Muscle of arm (tissue), 14 donors: ENCODE measurements at places on chromosomes 1 and 21.

- peak; percentile 29 for DNase-seq
Observed at GRCh38 chr1:205920159-205920558, 23.1 kb downstream of the SLC26A9 start.

- no peak for DNase-seq
Observed at GRCh38 chr1:243253211-243253925, 1.7 kb downstream of the CEP170 start.

DNA sequence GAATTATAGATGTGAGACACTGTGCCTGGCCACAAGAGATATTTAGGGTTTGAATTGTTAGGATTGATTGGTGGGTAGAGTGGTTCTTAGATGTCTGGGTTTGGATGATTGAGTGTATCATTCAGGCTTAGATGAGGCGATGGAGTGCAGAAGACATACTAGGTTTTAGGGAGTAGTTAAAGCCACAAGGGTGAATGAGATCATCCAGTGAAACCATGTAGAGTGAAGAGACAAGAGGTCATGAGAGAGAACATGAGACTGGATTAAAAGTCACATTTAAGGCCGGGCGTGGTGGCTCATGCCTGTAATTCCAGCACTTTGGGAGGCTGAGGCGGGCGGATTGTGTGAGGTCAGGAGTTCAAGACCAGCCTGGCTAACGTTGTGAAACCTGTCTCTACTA, 37.2 kb downstream of the ZFYVE9 start:
- no peak for DNase-seq

GRCh38 chr21:42303443-42303842, 11.8 kb downstream of the TFF3 start:
- DNase-seq: no peak

DNA sequence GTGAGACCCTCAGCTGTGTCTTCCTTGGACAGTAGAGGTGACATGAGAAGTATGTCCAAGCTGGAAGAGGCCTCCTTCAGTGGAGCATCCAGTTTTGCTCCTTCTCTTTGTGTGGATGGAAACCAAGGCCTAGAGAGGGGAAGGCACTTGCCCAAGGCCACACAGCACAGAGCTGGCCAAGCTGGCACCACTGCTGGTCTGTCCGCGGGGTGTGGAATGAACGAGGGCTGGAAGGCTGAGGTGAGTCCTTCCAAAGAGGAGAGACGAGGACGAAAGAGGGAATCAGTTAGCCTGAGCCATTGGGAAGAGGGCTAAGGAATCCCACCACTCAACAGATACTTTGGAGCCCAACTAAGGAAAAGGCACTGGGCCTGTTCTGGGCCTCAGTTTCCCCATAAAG, 27.8 kb upstream of the SELENON start:
- DNase-seq: no peak

DNA sequence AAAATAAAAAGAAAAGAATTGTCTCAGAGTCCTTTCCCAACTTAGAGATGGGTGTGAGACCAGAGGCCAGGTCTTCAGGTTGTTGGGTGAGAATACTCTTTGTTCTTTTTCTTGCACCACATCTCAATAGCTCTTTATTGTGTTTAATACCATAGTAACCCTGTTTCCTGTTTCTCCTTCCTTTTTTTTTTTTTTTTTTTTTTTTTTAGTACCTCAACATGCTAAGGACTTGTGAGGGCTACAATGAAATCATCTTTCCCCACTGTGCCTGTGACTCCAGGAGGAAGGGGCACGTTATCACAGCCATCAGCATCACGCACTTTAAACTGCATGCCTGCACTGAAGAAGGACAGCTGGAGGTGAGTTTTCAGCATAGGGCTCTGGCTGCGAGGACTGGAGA, 24.4 kb downstream of the CELF3 start:
- DNase-seq: no peak

DNA sequence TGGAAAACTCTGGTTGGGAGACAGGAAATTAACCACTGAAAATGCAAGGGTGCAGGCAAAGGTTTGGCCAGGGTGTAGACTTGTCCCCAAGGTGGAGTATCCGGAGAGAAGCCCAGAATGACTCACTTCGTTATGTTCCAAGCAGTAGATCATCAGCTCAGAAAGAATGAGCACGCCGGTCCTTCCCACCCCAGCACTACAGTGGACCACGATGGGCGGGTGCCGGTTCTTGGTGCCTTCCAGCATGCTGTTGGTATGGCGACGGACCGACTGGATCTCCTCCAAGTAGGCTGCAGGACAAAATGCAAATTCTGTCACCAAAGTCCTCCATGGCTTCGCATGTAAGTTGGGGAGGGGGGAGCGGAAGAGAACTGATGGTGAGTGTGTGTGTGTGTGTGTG, 83.4 kb downstream of the SMYD2 start:
- peak; percentile 55 for DNase-seq

DNA sequence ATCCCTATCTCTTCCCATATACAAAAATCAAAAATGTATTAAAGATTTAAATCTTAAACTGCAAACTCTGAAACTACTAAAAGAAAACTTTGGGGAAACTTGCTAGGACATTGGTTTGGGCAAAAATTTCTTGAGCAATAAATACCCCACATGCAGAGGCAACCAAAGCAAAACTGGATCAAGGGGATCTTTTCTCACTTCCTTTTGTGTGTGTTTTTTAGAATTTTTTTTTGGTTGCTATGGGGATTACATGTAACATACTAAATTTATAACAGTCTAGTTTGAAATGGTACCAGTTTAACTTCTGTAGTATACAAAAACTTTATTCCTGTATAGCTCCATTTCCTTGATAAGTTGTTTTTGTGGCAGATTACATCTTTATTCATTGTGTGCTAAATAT, 16.8 kb downstream of the MAST2 start:
- DNase-seq: no peak

- DNase-seq: no peak
Observed at GRCh38 chr21:35401476-35401875, 352.4 kb upstream of the RUNX1 start.

GRCh38 chr1:245291351-245291750, 136.6 kb downstream of the KIF26B start:
- DNase-seq: no peak

GRCh38 chr1:178540646-178541045, 27.7 kb downstream of the TEX35 start:
- DNase-seq: no peak

DNA sequence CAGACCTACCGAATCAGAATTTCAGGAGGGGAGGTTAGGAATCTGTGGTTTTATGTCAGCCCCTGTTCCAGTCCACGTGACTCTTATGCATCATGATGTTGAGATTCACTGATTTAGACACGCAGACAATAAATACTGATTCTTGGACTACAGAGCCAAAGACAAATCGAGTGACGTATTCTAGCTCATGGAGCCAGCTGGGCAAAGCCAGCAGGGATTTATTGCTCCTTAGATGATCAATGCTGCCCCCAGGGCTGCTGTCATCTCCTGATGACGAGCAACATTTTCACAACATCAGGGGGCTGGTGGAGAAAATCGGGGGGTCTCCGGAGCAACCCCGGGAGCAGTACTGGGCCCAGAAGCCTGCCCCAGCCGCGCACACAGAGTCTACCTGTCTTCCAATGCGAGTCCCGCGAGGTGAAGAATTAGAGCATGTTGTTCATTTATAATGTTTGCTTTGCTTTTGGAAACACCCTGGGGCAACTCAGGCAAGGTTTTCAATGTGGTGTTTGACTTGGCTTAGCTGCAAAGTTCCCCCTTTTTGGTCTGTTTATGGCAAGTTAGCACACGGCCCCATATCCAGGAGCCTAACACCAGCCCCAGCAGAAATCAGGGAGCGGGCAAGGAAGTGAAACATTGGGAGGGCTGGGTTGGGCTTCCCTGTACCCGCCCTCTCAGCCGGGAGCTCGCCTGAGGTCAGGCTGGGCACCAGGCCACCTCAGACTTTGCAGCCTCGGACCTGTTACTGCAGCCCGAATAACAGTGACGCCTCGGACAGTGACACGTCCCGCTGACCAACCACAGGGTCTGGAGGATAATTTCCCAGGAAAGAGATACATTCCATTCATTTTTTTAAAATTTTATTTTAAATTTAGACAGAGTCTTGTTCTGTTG, 19.9 kb upstream of the CLDN14 start:
- DNase-seq: no peak

DNA sequence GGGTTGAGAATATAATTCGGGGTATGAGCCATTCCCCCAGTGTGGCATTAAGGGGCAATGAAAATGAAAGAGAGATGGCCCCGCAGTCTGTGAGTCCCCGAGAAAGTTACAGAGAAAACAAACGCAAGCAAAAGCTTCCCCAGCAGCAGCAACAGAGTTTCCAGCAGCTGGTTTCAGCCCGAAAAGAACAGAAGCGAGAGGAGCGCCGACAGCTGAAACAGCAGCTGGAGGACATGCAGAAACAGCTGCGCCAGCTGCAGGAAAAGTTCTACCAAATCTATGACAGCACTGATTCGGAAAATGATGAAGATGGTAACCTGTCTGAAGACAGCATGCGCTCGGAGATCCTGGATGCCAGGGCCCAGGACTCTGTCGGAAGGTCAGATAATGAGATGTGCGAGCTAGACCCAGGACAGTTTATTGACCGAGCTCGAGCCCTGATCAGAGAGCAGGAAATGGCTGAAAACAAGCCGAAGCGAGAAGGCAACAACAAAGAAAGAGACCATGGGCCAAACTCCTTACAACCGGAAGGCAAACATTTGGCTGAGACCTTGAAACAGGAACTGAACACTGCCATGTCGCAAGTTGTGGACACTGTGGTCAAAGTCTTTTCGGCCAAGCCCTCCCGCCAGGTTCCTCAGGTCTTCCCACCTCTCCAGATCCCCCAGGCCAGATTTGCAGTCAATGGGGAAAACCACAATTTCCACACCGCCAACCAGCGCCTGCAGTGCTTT, 9.4 kb downstream of the PROX1 start:
- peak; percentile 58 for DNase-seq

GRCh38 chr1:222182641-222183040, 365.3 kb downstream of the HHIPL2 start:
- DNase-seq: no peak

GRCh38 chr1:67893126-67893495, 59.8 kb upstream of the GNG12 start:
- DNase-seq: no peak

DNA sequence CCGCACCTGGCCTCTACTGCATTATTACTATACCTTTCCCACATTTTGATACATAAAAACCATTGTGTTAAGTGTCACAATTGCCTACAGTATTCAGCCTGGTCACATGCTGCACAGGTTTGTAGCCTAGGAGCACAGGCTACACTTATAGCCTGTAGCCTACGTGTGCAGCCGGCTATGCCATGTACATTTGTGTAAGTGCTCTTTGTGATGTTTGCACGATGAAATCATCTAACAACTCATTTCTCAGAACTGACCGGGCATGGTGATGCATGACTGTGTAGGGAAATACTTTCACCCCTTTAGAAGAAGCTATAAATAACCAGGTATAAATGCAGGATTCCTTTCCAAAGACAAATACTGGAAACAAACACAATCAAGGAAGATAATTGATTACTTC, 12.1 kb downstream of the ERG start:
- DNase-seq: no peak

GRCh38 chr1:238364214-238364892, 473.6 kb upstream of the ZP4 start:
- DNase-seq: no peak

DNA sequence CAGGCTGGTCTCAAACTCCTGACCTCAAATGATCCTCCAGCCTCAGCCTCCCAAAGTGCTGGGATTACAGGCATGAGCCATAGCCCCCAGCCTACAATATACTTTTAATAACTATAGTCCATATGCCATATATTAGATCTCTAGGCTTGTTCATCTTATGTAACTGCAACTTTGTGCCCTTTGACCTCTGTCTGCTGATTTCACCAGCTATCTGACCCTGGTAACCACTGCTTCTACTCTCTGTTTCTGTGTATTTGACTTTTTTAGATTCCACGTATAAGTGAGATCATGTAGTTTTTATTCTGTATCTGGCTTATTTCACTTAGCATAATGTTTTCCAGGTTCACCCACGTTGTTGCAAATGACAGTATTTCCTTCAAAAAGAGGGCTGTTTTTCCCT, 25.5 kb downstream of the STUM start:
- no peak for DNase-seq

DNA sequence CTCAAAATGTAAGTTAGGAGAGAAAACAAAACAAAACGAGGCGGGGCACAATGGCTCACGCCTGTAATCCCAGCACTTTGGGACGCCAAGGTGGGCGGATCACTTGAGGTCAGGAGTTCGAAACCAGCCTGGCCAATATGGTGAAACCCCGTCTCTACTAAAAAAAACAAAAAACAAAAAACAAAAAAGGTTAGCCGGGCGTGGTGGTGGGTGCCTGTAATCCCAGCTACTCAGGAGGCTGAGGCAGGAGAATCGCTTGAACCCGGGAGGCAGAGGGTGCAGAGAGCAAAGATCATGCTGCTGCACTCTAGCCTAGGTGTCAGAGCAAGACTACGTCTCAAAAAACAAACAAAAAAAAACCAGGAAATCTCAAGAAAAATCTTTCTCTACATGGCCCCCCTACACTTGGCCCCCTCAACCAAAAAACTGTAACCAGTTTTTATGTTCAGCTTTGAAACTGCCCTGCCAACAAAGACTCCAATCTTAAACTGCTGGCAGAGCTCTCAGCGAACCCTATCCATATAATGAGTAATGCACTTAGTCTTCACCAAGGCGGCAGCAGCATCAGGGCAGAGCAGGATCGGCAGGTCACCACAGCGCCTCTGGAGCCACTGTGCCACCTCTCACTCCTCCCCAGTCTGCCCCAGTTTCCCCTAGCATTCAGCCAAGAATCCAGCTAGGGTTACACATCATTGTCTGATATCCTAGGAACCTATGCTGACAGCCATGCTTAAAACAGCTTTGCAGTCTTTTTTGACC, 71.7 kb downstream of the JAK1 start:
- DNase-seq: no peak

DNA sequence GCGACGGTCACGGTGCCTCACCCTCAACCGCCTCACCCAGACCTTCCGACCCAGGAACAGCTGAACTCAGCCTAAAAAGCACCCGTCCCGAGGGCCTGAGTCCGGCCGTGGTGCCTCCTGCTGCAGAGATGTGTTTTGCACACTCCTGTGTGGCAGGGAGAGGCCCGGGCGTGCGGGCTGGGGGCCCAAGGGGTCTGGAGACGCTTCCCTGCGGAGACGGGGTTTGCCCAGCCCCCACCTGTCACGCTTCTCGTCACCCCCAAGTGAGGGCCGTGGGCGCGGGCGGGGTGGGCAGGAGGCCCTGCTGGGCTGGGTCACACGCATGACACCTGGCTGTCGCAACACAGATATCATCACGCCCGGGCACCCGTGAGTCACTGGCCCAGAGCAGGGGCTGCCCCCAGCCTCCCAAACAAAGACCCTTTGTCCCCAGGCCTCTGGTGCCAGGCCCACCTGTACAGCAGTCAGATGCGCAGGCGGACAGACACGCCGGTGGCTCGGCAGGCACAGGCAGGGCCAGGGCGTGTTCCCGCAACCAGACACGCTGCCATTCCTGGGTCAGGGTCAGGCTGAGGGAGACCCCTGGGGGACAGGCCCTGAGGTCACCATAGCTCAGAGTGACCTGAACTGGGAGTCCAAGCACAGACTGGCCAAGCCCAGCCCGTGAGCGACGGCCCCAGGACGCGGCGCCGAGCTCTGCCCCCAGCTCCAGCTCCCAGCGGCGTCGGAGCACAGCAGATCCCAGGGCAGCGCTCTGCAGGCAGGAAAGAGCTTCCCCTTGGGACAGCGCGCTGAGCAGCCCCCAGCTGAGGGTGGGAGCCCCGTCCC, 6.1 kb downstream of the B3GALT6 start:
- DNase-seq: no peak
